ENCODE measurements at places on chromosomes 11 and 22. TPM values are rescaled to one million over a fixed set of nuclear protein-coding genes. Genes with fewer than 3 reads are reported as not detected.
A peak's percentile ranks its signal among the peaks of the same experiment; 100 is the strongest.

Gene LRRC4C
- polyA plus RNA-seq, result not detected

Gene CCDC82
- polyA plus RNA-seq, result 19.3 TPM

Gene OR8G5
- not detected for polyA plus RNA-seq

Gene TMEM126B
- 105 TPM for polyA plus RNA-seq

Gene PAX6
- polyA plus RNA-seq, result 0.15 TPM

Gene WNT11
- polyA plus RNA-seq, result not detected

Gene BTBD18
- not detected for polyA plus RNA-seq

Gene RASD2
- 0.01 TPM for polyA plus RNA-seq

GRCh38 chr11:931385-931784, 5.7 kb downstream of the AP2A2 start:
- DNase-seq, result no peak
- no peaks in the 10 kb centered on the region for H3K27me3 ChIP-seq
- no peak overlapping the region for H3K27ac ChIP-seq
- peaks cover 10% of the 10 kb centered on the region for H3K4me1 ChIP-seq
- no peak overlapping the region for H3K4me3 ChIP-seq

DNA sequence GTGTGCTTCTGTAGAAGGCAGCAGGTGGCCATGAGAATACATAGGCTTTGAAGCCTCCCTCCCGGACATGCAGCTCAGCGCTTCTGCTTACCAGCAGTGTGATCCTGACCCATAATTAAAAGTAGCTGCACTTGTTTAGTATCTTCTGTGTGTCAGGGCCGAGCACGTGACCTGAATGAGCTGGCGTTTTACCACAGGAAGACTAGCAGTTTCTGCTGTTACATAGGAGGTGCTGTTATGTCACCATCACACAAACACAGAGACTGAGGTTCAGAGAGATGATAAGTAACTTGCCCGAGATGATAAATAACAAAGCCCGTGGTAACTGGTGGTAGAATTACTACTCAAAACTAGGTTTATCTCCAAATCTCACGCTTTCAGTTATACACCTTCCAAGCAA, 329.5 kb downstream of the OPCML start:
- no peaks in the 10 kb centered on the region for H3K36me3 ChIP-seq
- no peaks in the 10 kb centered on the region for H3K27me3 ChIP-seq
- H3K4me3 ChIP-seq, result no peak overlapping the region
- DNase-seq, result no peak
- no peak overlapping the region for H3K27ac ChIP-seq

GRCh38 chr22:49676783-49677494, 150.7 kb downstream of the BRD1 start:
- H3K36me3 ChIP-seq, result no peaks in the 10 kb centered on the region
- peaks cover under 1% of the 10 kb centered on the region for H3K27me3 ChIP-seq
- no peak for DNase-seq
- no peak overlapping the region for H3K27ac ChIP-seq

- H3K27ac ChIP-seq, result no peak overlapping the region
- DNase-seq, result no peak
- H3K27me3 ChIP-seq, result no peaks in the 10 kb centered on the region
- no peaks in the 10 kb centered on the region for H3K36me3 ChIP-seq
- peaks cover 17% of the 10 kb centered on the region for H3K4me1 ChIP-seq
These were observed 19.1 kb downstream of the SMIM38 start for GRCh38 chr11:69174841-69175240.

DNA sequence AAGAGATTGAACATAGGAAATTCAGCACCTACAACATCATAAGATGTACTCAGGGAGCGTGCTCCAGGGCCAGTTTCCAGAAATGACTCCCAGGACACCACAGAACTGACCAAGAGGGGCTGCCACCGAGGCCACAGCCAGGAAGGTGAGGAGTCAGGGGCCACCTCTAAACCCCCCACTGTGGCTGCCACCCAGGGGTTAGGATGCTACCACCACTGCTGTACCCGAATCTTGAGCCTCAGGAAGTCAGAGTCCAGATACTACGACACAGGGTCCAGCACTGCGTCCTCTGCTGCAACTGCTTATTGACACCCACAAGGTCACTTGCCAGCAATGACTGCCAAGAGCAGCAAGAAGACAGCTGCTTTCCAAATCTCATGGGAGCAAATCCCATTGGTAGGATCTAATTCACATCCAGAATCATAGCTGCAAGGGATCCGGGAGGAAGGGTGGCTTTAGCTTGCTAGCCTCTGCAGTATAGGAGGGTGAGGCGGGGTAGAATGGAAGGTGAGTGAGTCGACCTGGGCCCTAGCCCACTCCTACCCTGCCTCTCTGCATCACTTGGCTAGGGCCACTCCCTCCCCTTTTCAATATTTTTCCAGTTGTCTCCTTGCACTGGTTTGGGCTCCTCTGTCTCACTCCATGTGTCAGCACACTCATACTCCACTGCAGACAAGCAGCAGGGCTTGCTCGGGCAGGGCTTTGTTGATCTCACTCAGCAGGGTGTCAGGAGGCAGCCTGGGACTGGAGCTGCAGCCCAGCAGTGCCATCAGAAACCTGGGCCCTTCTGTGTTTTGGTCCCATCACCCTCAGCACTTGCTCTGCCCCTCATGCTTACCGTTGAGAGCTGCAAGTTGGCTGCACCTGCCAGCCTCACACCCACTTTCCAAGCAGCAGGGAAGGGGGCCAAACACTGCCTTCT, 18.1 kb upstream of the CYTH4 start:
- H3K4me1 ChIP-seq, result peaks cover 14% of the 10 kb centered on the region
- peaks cover 12% of the 10 kb centered on the region for H3K27me3 ChIP-seq
- H3K4me3 ChIP-seq, result no peak overlapping the region
- no peak for DNase-seq
- H3K27ac ChIP-seq, result no peak overlapping the region
- H3K36me3 ChIP-seq, result no peaks in the 10 kb centered on the region

GRCh38 chr11:64084951-64085710, 49.4 kb downstream of the FLRT1 start:
- H3K27me3 ChIP-seq, result peaks cover 37% of the 10 kb centered on the region
- peaks cover 5% of the 10 kb centered on the region for H3K4me1 ChIP-seq
- H3K4me3 ChIP-seq, result no peak overlapping the region
- H3K36me3 ChIP-seq, result no peaks in the 10 kb centered on the region
- no peak overlapping the region for H3K27ac ChIP-seq

- DNase-seq, result no peak
- no peak overlapping the region for H3K4me3 ChIP-seq
- H3K27ac ChIP-seq, result no peak overlapping the region
- H3K36me3 ChIP-seq, result no peaks in the 10 kb centered on the region
- H3K27me3 ChIP-seq, result no peaks in the 10 kb centered on the region
- peaks cover 21% of the 10 kb centered on the region for H3K4me1 ChIP-seq
These were observed 61.9 kb downstream of the MTNR1B start for GRCh38 chr11:93031386-93031785.

DNA sequence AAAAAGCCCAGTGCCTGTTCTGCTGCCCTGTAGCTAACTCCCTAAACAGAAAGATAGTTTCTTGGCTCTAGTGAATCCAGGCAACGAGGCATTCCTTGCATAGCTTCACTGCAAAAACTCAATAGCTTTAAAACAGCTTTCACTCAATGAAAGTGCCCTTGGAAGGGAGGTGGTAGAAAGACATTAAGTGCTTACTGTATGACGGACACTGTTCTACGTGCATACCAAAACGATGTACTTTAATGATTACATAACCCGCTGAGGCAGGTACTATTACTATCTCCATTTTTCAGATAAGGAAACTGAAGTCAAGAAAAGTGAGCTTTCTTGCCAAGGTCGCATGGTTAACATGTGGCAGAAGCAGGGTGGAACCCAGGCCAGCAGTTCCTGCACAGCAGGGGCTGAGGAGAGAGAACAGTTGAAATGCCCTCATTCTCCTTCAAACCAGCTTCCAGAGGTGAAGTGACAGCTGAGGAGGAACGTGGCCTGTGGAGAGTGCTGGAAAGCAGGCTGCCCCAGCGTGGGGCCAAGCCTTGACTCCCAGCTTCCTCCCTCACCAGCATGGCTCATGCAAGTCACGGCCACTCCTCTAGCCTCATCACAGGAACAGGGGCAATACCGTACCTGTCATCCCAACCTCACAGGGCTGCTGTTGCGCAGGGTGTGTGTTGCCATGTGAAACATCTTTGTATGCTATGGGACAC, 227.5 kb upstream of the NARS2 start:
- no peak for DNase-seq
- no peaks in the 10 kb centered on the region for H3K27me3 ChIP-seq
- H3K4me1 ChIP-seq, result peaks cover 22% of the 10 kb centered on the region
- peak overlapping the region; percentile 42 for H3K27ac ChIP-seq
- H3K4me3 ChIP-seq, result no peak overlapping the region

GRCh38 chr11:130190371-130190881, 30.8 kb downstream of the ST14 start:
- peaks cover 21% of the 10 kb centered on the region for H3K36me3 ChIP-seq
- H3K27me3 ChIP-seq, result no peaks in the 10 kb centered on the region
- no peaks in the 10 kb centered on the region for H3K4me1 ChIP-seq
- no peak overlapping the region for H3K27ac ChIP-seq
- DNase-seq, result no peak

DNA sequence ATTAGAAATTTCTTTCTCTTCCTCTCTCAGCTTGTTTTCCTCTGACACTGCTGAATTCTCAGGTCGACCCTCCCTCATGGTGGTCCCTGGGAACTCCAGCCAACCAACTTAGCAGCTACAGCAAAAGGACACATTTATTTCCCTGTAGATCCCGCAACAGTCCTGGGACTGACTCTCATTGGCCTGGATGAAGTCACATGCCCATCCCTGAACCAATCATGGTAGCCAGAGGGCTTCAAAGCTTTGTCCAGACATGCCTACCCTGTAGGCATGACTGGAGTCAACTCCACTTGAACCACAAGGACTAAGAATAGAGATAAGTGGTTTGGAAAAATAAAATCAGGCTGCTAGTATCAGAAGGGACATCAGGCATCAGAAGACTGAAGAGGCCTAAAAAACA, 84.6 kb upstream of the LRRC55 start:
- H3K27ac ChIP-seq, result no peak overlapping the region
- no peak for DNase-seq
- no peaks in the 10 kb centered on the region for H3K36me3 ChIP-seq
- no peaks in the 10 kb centered on the region for H3K27me3 ChIP-seq
- H3K4me1 ChIP-seq, result no peaks in the 10 kb centered on the region

DNA sequence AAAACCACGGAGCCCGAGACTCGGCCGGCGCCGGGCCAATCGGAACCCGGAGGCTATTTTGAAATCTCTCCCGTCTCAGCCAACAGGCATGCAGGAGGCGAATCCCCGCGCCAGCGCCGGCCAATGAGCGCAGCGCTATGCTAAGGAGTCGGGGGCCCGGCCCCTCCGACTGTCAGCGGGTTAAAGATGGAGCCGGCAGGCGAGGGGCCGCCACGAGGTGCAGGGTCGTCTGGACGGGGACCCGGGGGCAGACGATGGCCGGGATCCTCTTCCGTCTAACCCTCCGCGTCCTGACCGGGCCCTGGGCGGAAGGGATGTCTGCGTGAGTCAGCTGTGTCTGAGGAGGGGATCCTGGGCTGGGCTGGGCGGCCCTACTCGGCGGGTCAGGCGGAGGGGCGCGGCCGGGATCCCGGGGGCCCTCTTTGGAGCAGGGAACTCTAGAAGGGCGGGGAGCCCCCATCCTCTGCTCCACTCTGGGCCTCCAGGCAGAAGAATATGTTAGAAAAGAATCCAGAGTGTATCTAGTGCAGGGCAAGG, 10.0 kb downstream of the SDF2L1 start:
- peaks cover 8% of the 10 kb centered on the region for H3K36me3 ChIP-seq
- H3K27me3 ChIP-seq, result no peaks in the 10 kb centered on the region
- peak overlapping the region; percentile 73 for H3K4me3 ChIP-seq
- DNase-seq, result no peak
- H3K27ac ChIP-seq, result peak overlapping the region; percentile 49

DNA sequence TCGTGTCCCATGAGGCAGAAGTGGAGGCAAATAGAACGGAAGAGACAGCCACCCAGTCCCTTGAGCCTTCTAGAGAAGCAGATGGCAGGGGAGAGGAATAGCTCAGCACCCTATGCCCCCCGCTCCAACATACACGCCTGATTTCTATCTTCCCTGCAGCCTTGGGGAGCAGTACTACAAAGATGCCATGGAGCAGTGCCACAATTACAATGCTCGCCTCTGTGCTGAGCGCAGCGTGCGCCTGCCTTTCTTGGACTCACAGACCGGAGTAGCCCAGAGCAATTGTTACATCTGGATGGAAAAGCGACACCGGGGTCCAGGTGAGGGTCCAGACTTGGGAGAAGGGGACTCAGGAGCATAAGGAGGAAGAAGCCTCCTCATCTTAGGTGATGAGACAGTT, 6.6 kb downstream of the DPF2 start:
- peaks cover 39% of the 10 kb centered on the region for H3K36me3 ChIP-seq
- no peak for DNase-seq
- no peaks in the 10 kb centered on the region for H3K27me3 ChIP-seq
- H3K4me3 ChIP-seq, result no peak overlapping the region
- no peak overlapping the region for H3K27ac ChIP-seq

- H3K4me3 ChIP-seq, result no peak overlapping the region
- DNase-seq, result no peak
- H3K36me3 ChIP-seq, result no peaks in the 10 kb centered on the region
These were observed 106.0 kb downstream of the TRIM29 start for GRCh38 chr11:120031612-120032600.

- H3K4me3 ChIP-seq, result peak overlapping the region; percentile 63
- peaks cover 25% of the 10 kb centered on the region for H3K4me1 ChIP-seq
- H3K36me3 ChIP-seq, result peaks cover 51% of the 10 kb centered on the region
- H3K27me3 ChIP-seq, result no peaks in the 10 kb centered on the region
- peak overlapping the region; percentile 65 for H3K27ac ChIP-seq
These were observed 826 bp upstream of the EEF1G start for GRCh38 chr11:62574363-62575071.

All from keratinocyte (primary cell).